ENCODE measurements at places on chromosomes 5 and 9.

DNA sequence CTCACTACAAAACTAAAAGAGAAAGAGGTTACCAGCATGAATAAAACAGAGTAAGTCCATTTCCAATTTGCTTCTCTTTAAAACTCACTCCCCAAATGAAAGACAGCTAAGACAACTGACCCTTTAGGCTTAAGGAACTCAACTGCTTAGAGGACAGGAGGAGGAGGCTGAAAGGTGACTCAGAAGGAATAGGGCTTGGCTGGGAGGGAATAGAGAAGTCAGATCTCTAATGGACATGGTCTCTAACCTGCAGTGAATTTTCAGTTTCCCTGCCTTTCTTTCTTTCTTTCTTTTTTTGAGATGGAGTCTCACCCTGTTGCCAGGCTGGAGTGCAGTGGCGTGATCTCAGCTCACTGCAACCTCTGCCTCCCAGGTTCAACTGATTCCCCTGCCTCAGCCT lies 261.8 kb upstream of the CLINT1 start:
- DNase-seq: no peak

- no peak for DNase-seq
Observed at GRCh38 chr5:174491761-174492350, 232.5 kb upstream of the MSX2 start.

DNA sequence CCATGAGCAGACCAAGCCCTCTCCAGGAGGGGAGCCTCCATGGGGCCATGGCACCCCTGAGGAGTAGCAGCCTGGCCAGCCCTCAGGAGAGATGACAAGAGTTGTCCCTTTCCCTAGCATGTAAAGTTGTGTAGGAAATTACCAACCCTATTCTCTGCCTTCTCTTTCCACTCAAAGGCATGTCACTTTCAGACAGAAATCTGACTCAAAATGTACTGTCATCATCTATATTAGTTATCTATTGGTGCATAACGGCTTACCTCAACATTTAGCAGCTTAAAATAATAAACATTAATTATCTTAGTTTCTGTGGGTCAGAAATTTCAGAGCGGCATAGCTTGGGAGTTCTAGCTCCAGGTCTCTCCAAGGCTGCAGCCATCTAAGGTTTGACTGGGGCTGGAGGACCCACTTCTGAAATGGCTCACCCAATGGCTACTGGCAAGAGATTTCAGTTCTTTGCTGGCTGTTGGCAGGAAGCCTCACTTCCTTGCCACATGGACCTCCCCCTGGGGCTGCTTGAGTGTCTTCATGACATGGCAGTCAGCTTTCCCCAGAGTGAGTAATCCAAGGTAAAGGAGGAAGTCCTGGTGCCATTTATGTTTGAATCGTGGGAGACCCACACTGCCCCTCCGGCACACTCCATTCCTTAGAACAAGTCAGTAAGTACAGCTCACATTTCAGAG lies 632.3 kb downstream of the CCDC171 start:
- DNase-seq: no peak

DNA sequence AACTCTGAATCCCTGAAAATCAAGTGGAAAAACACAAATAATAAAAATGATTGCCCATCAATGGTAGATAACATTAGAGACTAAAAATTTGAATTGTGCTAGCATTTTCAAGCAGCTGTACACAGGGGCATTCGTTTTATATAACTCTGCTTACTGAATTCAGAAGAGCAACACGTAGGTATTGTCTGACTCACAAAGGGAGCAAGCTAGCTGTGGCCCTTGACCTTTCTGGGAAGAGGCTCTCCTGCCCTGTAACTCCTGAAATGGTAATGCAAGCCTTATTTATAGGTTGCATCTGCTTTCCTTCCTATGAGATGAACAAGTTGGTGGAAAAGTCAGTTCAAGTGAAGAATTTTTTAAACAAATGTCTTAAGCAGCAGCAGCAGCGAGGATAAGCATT lies 218.7 kb upstream of the EFNA5 start:
- DNase-seq: no peak

GRCh38 chr9:118583414-118583813 lies 785.8 kb downstream of the BRINP1 start:
- no peak for DNase-seq

DNA sequence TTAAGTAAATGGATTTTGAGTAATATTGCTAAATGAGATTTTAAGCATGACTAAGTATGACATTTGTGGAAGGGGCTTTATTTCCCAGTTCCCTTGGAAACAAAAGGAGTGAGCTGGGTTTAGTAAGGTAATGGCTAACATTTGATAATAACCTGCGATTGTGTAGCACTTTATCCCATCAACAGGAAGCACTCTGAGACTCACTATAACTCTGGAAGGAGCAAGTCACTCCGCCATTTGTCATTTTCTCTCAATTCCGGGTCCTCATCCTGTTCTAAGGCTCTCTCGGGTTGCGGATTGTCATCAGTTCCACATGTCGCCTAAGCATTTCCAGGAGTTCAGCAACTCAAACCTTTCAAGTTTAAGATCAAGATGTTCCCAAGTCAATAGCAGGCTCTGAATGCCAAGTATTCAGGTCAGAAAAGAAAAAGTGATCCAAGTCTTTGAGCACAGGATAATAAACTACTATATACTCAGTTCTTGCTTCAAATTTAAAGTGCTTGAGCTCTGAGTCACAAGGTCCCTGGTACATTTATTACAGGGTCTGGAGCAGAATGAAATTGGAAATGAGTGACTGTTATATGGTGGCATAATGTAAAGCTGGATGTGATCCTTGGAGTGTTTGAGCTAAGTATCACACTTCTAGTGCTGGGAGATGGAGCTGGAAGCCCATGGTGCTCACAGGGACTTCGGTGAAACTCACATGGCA lies 39.3 kb downstream of the CAPSL start:
- DNase-seq: no peak

GRCh38 chr9:117546894-117547678 lies 132.2 kb upstream of the ASTN2 start:
- DNase-seq: no peak

DNA sequence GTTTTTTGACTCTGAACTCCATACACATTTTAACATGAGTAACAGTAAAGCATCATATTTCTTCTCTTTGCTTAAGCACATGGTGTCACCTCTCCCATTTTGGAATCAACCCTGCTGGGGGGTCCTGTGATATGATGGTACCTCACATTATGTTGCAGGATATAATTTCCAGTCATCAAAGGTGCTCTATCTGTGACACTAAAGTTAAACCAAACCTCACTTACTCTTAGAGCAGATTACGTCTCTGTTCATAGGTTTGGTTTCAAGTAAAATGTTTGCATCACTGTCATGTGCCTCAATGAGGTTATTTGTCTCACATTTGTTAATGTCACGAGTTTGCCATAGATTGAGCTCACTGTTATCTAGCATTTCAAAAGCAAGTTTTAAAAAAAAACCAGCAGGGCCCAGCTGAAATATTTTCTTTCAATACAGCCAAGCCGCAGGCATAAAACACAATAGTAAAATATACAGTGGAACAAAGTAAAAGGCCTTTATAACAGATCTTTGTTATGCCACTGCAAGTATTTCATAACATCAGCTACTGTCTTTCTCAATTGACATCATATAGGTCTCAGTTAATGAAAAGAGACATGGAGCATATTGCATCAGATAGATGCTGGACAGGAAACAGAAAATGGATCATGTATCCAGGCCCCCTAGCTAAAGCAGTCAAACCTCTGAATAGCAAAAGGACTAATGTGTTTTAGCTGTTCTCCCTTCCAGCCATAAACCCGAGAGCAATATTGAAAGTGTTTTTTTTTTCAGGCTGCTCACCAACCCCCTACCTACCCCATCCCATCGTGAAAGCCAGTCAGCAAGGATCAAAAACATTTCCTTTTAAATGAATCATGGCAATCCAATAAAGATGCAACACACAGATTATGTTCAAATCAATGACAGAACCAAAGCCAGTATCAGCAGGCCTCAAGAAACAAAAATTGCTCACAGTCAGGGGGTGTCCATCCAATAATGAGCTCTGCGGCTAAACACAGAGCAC lies 182.1 kb upstream of the ITGA1 start:
- DNase-seq: no peak

GRCh38 chr9:30197954-30198353 lies 2186.5 kb upstream of the ACO1 start:
- no peak for DNase-seq

DNA sequence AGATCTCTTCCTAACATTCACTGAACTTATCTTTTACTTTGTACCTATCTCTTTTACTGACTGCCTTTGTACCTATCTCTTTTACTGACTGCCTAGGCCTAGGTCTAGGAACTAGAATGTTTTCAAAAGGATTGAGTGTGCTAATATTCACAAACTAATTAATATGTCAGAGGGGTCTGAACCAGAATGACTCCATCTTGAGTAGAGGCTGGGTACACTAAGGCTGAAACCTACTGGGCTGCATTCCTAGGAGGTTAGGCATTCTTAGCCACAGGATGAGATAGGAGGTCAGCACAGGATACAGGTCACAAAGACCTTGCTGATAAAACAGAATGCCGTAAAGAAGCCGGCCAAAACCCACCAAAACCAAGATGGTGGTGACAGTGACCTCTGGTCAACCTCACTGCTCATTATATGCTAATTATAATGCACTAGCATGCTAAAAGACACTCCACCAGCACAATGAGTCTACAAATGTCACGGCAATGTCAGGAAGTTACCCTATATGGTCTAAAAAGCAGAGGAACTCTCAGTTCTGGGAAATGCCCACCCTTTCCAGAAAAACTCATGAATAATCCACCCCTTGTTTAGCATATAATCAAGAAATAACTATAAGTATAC lies 2.5 kb upstream of the RHOBTB3 start:
- no peak for DNase-seq

- DNase-seq: no peak
Observed at GRCh38 chr9:92769990-92770359, 5.3 kb upstream of the BICD2 start.

DNA sequence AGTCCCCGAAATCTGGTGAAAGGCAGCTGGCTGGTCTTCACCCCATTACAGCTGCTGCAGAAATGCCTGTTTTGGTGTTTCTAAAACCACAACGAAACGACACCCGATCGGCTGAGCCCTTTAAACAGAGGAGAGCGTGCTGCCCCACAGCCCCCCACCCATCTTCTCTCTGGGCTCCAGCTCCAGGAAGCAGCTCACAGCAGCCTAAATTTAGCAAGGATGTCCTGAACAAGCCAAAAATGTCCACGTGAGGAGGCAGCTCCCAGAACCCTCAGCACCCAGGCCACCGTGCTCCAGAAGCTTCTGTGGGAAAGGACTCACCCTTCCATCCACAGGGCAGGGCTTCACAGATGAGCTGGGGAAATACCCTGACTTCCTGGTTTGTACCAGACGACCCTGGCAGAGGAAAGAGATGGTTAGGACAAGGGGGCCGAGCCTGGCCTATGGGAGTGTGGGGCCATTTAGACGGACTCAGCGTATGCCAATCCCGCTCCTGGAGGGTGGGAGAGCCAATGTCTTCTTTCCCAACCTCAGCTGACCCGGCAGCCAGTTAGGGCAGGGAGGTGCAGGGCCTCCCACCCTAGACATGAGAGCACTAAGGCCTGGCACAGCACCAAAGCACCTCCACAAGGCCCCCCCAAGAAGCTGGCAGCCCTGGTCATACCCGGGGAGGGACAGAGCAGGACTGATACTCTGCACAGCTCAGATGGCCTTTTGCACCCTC lies 39.1 kb upstream of the SARDH start:
- no peak for DNase-seq

GRCh38 chr9:116466271-116467235 lies 220.6 kb upstream of the TRIM32 start:
- no peak for DNase-seq

GRCh38 chr5:886036-886435 lies 6.6 kb downstream of the BRD9 start:
- no peak for DNase-seq

GRCh38 chr5:402615-403359 lies 40.2 kb upstream of the EXOC3 start:
- DNase-seq: no peak

DNA sequence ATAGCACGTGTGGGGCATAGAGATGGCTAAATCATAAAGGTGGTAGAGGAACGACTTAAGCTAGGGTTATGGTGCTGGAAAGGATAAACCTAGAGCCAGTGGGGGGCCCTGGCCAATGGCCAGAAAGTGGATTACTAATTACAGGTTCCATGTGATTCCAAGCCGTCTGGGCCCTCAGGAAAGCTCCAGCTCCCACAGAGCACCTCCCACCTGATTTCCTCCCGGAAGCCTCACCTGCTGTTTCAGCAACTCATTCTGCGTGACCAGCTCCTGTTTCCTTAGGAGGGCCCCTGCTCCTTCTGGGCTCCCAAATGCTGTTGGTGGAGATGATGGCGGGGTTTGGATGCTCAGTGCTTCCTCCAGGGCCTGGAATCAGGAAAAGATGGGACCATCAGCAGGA lies 16.2 kb downstream of the GPX3 start:
- no peak for DNase-seq

DNA sequence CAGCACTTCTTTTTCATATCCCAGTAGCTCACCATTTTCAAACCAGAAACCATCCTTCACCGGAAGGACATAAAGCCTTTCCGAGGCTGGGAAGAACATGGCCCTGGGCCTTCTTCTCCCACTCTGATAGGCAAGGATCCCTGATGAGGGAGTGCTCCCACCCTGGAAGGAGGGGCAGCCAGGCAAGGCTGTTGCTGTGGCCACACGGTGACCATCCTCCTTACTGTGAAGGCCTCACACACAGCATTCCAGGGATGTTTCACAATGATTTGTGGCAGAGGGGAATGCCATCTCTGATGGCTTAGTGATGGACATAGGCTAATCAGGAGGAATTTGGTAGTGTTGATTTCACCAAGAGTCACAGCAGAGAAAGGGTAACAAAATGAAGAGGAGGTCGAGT lies 130.7 kb downstream of the ADAMTS12 start:
- no peak for DNase-seq

GRCh38 chr9:93203026-93203717 lies 19.2 kb downstream of the WNK2 start:
- DNase-seq: no peak

DNA sequence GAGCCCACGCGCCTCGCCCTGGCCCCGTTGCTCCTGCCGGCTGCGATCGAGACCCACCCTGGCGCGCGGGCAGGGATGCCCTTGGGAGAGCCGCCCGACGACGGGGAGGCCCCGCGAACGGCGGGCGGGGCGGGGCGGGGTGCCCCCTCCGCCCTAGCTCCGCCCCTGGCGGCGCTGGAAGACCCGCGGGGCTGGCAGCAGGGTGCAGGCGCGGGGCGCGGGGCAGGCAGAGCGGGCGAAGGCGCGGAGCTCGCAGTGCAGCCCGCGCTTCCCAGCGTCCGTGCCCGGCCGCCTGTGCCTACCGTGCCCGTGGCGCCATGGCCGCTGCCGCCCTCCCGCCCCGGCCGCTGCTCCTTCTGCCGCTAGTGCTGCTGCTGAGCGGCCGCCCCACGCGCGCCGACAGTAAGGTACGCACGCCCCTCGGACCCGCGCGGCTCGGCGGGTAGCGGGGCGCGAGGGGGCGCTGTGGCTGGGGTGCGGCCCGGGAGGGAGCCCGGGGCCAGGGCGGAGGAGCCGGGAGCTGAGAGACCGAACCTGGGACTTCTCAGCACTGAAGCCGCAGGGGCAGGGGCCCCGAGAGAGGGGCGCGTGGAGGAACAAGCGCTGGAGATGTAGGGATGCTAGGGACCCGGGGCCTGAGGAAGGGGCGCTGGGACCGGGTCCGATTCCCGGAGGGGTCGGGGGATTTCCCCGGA lies at the start of gene OLFML2A:
Gene OLFML2A (plus strand): TSS at position 180 of the 695 bp plus-strand sequence. CDS start 138 bp downstream, at position 318.
- DNase-seq: peak; percentile 10

All from activated CD4-positive, alpha-beta T cell treated with anti-CD3 and anti-CD28 coated beads for 24 hours (primary cell).